Type B pancreatic cell (in vitro differentiated cells): ENCODE measurements at places on chromosomes 12 and 14. TPM values are rescaled to one million over a fixed set of nuclear protein-coding genes. Genes with fewer than 3 reads are reported as not detected.

GRCh38 chr12:25705261-25705660, 152.2 kb upstream of the LMNTD1 start:
- no peak for DNase-seq

- DNase-seq: no peak
Measured at GRCh38 chr12:52821826-52822660, 8.1 kb upstream of the KRT4 start.

TAS2R10 gene
- 0.36 and 1.7 TPM in 2 replicates for total RNA-seq

- no peak for DNase-seq
Measured at GRCh38 chr14:62081012-62081612, 318.9 kb downstream of the SNAPC1 start.

DNA sequence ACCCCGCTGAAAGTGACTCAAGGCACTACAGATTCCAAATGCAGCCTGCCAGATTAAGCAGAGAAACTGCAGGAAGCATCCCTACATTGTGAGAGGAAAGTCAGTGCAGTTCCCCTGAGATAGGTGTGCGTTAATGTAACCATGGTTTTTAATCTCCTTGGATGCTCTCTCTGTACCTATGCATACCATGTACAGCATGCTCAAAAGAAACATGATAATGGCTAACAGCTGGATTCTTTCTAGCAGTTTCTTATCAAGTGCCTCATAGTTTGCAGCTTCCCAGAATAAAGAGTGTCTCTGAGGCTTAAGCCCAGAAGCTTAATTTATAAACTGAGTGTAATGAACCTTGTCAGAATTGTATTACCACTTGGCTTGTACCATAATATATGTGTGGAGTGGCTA, 17.1 kb upstream of the MDM1 start:
- no peak for DNase-seq
